ENCODE measurements at places on chromosomes 2 and 18.

DNA sequence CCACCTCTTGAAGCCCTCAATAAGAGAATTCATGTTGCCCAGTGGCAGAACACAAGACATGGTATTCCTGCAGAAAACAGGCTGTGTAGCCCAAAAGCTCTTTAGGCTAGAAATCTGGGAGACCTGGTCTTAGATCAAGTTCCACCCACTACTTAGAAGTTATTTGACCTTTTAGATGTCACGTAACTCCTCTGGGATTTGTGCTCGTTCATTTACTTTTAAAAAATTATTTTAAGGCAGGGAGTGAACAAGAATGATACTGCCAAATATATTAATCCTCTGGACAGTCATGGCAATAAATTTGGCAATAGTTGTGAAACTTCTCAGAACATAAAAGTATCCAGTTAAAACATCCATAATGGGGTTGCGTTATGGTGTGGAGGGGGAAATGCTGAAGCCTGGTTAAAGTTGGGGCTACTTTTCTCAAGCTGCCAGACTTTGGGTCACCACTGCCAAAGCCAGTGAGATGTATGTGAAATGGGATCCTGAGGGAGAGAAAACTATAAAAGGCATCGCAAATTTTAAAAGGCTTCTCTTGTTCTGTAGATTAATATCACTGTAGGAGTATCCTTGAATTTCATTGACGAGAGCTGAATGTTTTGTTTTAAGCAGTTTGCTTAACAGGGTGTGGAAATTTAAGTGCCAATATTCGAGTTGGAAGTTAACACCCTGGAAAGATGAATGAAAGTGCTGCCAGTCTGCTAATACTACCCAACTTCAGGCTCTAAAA, 15.8 kb downstream of the DAPL1 start:
- DNase-seq: no peak

GRCh38 chr2:110828330-110828729, 96.0 kb downstream of the ACOXL start:
- DNase-seq: no peak

DNA sequence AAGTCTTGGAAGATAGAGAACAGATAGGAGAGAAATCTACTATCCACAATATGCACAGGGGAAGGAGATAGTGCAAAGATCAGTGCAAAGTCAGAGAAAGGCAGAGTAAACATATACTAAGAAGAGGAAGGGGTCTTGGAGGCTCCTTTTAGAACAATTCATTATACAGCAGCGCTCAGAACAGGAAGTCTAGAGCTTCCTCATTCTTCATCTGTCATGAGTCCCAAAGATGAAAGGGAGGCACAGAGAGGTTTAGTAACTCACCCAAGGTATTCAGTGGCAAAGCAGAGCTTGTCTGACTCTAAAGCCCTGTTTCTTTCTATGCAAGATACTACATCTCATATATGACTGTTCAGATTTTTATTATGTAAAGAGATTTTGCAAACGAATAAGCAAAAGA, 1.4 kb downstream of the SP110 start:
- DNase-seq: no peak

DNA sequence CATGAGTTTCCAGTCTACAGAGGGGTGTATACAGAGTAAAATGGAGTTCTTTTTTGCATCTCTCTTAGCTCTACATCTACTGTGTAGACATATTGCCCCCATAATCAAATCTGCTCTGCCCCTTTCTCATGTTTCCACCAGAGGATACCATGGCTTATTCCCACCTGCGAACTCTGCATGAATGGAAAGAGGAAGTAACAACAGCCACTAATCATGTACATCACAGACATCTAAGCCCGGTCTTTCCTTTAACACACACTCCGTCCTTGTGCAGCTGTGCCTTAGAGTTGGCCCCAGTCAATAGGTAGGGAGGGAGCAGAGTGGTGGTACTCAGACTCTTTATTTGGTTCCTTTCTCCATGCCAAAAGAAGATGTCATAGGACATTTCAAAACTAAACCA, 147.3 kb upstream of the NRP2 start:
- DNase-seq: no peak

- DNase-seq: no peak
Observed at GRCh38 chr2:36549165-36549574, 48.8 kb downstream of the FEZ2 start.

DNA sequence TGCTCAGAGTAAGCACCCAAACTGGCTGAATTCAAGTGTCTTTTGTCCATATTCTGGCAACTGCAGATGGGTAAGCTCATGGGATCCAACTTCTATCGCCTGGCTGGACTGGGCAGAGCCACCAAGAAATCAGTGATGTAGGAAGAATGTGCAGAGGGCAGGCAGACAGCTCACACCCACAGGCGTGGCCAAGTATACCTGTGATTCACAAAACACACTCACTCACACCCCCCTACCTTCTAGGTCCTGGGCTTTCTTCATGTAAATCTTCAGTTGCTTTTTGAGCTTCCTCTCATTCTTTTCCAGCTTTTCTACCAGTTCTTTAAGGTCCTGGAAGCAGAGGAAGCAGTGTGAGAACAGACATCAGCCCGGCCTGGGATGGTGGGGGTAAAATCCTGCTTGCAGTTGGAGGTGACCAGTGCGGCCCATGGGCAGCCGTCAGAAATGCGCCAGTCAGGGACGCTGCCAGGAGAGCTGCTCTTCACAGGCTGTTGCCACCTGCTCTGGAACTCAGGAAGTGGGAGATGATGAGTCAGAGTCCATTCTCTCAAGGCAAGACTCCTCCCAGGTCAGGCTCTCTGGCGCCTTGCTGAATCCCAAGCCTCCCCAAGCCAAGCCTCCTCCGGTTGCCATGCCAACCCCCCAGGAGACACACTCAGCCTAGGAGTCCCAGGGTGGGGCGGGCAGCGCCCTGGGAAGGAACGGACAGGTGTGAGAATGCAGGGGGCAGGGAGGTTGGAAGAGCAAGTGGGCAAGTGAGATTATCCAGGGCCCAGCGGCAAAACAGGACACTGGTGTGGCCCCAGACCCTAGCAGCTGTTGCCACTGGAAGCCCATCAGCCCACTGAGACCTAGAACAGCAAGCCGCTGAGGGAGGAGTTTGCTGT, 36.2 kb upstream of the ACAA2 start:
- no peak for DNase-seq

GRCh38 chr2:18268400-18268799, 292.1 kb downstream of the RDH14 start:
- DNase-seq: no peak

DNA sequence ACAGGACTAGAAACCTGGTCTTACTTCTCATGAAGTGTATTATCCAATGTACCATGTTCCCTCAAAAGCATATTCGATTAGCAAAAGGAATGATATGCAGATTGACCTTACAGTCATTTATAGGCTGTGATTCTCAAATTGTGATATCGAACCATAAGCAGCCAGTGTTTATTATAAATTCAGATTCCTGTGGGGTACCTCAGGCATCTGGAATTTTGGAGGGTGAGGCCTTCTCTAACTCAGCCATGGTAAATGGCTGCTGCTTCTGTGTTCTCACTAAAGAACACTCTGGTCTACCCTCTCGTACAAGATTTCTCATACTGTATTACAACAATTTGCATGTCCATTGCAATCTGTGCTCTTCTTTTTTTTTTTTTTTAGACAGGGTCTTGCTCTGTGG, 84.5 kb downstream of the PRPF40A start:
- DNase-seq: no peak

GRCh38 chr18:57444301-57444759, 9.2 kb downstream of the ONECUT2 start:
- no peak for DNase-seq

GRCh38 chr2:9258953-9259399, 52.4 kb downstream of the ASAP2 start:
- peak; percentile 71 for DNase-seq

GRCh38 chr2:138898855-138899254, 118.7 kb upstream of the NXPH2 start:
- no peak for DNase-seq

DNA sequence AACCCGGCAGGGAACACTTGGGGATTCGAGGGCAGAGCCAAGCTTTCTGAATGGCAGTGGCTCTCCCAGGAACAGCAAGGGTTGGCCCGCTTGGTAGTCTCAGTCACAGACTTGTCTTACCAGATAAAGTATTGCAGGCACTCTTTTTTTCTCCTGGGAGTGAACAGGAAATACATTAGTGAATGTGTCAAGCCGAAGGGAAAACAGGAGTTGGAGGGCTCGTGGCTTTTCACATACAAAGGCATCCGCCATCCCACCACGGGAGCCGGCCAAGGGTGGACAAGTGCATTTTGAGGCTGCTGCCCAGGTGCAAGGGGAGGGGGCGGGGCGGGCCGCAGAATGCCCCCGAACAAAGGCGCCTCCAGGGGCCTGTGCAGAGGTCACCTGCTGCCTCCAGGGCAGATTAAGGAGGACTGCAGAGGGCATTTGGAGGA, 163.3 kb upstream of the SIX3 start:
- DNase-seq: no peak

- peak; percentile 96 for DNase-seq
Observed at GRCh38 chr2:96869281-96869821, 529 bp downstream of the SEMA4C start.

DNA sequence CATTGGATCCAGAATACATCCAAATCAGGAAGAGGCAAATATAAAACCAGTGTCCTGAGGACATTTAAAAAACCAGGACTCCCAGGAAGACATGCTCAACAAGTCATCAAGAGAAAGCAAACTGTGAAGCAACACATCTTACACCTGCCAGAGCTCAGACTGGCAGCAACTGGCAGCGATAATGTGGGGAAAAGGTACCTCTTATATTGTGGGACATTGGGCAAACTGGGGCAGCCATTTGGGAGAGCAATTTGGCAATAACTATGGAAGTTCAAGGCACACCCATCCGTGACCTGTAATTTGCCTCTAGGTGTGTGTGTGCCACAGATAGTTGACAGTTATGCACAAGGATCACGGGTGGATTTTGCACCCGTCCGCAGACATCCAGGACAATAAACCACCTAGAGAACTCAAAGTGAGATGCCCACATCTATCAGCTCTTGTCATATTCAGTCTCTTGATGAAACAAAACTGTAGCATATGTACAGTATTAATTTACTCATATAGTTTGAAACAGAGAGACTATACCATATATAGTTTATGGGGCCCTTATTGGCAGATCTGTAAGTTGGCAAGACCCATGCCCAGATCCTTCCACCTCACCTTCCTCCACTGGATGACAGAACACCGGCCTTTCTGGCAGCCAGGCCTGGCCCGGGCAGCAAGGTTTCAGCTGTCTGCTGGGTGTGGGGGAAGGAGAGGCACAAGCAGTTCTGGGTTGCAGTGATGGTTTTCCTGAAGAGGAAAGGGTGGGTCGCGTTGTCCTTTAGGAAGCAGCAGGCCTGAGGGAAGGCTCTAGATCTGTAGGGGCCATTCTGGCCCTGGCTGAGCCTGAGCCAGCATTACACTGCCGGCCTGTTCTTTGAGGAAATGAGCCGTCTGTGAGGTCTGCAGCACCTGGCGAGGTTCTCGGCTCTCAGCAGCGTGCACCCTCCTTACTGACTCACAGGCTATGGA, 18.8 kb downstream of the HJURP start:
- DNase-seq: no peak

GRCh38 chr18:10315522-10315921, 138.9 kb upstream of the APCDD1 start:
- DNase-seq: no peak

- no peak for DNase-seq
Observed at GRCh38 chr2:226640501-226640900, 159.1 kb downstream of the IRS1 start.

- DNase-seq: no peak
Observed at GRCh38 chr18:63970809-63971205, 926 bp downstream of the SERPINB8 start.

GRCh38 chr18:78837754-78838153, 141.9 kb upstream of the SALL3 start:
- no peak for DNase-seq

DNA sequence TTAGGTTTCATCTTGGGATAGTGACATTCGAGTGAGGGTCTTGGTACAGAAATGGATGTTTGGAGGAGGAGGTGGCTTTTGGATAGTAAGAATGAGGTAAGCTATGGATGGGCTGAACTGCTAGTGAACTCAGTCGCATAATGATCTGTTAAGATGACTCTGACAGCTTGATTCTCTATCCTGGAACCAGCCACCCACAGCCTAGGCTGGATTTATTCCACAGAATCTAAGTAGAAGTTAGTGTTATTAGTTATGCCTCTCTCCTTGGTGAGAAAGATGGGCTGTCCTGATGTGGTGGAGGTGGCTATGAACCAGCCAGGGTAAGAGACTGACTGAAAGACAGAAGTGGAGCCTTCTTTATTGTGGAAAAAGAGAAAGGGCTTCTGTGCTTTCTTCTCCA, 22.4 kb downstream of the IL36A start:
- DNase-seq: no peak

DNA sequence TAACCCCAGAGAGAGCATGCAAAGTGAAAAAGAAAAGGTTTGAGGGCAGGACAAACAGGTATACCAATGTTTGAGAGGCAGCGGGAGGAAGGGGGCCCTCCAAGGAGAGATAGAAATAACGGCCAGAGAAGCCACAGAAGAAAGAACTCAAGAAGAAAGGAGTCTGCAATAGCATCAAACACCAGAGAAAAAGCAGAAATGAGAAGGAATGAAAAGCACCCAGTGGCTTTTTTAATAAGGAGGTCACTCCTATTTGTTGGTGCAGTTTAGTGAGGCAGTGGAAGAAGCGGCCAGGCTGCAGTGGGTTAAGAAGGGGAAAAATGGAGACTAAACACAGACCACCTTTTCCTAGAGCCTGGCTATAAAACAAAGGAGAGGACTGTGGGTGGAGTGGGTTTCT, 177.2 kb downstream of the THADA start:
- DNase-seq: no peak

DNA sequence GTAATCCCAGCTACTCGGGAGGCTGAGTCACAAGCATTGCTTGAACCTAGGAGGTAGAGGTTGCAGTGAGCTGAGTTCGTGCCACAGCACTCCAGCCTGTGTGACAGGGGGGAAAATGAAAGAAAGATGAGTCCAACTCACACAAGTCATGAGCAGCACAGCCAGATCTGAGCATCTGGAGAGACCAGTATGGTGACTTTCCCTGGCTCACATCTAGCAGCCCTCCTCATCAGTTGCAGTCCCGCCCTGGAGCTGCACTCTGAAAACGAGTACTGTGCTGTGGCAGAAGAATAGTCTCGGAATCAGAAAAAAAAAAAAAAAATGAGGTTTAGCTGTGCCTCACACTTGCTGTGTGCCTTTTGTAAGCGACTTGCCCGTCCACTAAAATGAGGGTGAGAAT, 74.4 kb upstream of the TRIB2 start:
- DNase-seq: no peak
